Fibroblast of skin of right quadriceps (primary cell): ENCODE measurements at places on chromosomes 4 and X.

DNA sequence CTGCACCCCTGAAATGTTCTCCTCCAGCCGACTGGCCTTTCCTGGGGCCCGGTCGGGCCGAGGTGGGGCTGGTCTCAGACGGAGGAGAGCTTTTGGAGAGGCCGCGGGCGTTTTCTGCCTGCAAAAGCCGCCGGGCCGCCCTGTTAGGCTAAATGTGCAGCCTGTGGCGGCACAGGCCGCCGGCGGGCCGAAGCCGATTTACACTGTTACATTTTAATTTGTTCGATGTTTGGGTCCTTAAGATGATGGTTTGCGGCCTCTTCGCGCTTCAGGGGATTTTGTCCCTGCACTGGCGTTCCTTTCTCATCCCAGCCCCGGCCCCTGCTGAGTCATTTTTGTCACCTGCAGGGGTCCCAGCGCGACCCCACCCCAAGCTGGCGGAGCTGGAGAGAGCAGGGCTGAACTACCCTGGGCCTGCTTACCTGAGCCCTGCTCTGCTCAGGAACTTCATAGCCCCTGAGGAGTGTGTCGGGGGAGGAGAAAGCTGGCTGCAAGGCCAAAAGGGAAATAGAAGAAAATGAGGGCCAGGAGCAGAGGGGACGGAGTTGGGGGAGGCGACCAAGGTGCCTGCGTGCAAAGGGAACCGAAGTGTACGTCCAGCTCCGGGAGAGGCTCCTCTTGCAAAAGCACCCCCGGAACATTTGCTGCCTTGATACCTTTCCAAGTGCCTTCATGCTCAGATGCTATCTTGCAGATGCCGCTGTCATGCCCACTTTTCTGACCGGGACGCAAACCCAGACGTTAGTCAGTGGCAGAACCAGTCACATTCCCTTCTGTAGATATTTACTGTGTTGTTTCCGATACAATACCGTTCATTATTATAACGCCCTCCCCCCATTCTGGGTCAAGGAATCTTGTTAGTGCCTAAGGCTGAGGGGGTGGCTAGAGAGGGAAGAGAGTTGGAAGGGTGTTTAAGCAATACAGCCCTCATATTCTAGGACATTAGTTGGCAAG is 977 bp upstream of the RBBP7 start:
- no peak for DNase-seq

DNA sequence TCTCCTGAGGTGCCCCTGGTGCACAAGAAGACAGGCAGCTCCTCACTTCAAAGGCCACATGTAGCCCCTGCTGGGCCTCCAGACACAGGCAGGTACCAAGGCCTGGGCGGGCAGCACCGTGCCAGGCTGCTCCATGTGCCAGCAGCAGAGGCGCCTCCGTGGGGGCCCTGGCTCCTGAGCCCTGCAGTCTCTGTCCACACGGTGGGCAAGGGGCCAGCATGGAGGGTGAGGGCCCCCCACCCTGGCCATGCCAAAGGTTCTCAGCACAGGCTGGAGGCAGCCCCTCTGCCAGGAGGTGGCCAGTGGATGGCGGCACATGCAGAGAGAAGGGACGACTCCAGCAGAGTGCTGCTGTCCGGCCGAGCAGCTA is 72.6 kb downstream of the FAM53A start:
- no peak for DNase-seq

DNA sequence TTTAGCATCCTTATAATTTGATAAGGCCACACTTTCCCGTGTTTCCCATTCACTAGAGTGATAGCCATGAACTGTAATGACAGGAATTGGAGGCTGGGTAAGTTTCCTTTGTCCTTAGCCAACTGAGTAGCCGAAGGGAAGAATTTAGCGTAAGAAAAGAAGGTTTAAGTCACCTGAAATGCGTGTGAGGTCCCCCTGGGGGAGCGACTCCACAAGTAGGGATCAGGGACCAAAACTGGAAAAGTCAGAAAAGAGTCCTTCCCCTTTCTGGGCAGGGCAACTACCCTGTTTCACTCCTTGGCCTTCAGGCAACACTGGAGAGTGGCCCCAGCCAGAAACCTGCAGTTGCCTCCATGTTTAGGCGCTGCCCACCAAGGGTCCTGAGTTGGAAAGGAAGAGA is 81.6 kb upstream of the MED14 start:
- no peak for DNase-seq

GRCh38 chr4:96131186-96131585 is 291.3 kb downstream of the PDHA2 start:
- no peak for DNase-seq

DNA sequence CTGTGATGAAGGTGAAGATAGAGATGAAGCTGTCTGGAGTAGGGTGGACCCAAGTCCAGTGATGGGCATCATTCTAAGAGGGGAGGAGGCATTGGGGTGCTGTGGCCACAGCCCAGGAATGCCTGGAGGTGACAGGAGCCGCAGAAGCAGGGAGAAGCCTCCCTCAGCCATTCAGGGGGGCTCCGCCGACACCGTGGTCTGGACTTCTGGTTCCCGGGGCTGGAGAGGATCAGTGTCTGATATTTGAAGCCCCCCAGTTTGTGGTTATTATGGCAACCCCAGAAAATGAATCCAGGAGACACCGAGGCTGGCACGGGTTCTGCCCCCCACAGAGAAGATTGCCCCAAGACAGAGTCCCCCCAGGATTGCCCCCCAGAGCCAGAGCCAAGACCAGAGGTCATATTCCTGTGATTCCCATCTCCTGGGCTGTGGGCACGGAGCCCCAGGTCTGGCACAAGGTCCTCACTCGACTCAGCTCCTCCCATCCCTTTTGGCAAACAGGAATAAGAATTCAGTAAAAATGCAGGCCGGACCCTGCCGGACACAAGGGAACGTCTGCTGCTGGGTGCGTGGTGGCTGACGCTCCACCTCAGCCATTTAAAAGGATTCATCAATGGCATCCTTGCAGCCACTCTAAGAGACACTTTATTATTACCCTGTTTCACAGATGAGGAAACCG is 116.6 kb downstream of the CPZ start:
- no peak for DNase-seq

- peak; percentile 37 for DNase-seq
Measured at GRCh38 chr4:172726001-172726423, 442.6 kb upstream of the GALNT7 start.

DNA sequence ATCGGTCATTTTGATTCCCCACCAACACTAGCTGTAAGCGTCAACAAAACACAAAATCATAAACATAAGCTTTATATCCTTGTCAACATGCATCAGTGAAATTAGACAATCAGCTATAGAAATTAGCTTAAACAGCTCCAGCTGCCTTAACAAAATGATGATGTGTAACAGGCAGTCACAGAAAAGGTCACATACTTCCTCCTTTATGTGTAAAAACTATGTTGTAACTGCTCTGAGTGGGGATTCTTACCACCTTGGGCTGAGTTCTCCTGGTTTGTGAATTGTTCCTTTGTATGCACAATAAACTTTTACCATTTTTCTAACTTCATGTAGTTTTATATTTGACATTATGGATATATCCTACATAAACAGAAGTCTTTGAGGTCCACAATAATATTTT is 73.9 kb upstream of the MAP9 start:
- no peak for DNase-seq
